Stimulated activated naive B cell treated with anti-CD40 and anti-IgM and Interleukin-4, amounts not matched to agents 10 μg/mL and 1 μg/mL and 100 μg/mL, for 72 hours (primary cell): ENCODE measurements at places on chromosomes 2 and 18.

- peak; percentile 31 for DNase-seq
These were observed at the start of gene ITGA6 for GRCh38 chr2:172427256-172427989. TSS of gene ITGA6 (plus strand) at chr2:172427586.

DNA sequence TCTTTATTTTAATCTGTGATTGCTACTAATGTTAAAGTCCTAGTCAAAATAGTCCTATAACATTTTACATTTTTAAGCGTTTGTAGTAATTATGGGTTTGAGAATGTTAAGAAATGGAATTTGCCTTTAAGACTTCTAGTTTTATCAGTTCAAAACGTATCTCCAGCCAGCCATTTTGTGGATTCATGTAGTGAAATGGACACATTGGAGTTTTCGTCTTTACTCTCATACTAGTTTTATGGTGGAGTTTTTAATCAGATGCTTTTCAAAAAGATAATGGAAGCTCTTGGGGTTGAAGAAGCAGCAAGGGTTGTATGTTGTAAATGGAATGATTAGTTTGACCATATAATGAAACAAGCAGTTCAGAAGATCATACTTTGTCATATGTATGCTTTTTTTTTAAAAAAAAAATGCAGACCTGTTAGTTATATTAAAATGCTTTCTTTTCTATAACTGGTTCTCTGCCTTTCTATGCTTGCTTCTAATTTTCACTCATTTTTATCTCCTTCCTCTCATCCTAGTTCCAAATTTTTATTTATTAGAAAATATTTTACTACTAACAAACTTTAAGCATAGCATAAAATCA is 16.6 kb downstream of the VAPA start:
- DNase-seq: no peak

GRCh38 chr2:236939721-236940231 is 145.9 kb upstream of the COPS8 start:
- DNase-seq: no peak

DNA sequence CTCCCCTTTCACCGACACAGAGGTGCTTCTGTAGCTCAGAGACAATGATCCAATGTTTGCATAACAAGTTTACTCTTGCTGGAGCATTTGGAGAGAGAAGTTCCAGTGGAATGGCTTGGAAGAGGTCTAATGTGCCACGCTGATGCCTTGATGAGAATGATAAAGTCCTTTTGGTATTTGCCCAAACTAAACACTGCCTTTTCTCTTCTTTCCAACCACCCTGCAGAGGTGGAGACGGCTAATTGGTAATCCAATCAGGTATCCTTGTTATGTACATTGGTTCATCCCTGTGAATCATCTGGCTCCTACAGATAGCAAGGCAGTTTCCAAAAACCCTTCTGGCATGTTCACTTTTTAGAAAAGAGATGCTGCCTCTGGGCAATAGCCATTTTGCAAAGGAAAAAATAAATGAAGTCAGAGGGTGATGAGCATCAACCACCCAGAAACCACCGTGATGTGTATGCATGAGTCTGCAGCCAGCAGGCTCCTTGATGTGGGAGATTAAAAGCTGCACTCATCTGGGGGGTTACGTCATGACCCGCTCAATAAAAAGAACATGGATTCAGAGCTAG is 40.6 kb downstream of the KIAA2012 start:
- no peak for DNase-seq

DNA sequence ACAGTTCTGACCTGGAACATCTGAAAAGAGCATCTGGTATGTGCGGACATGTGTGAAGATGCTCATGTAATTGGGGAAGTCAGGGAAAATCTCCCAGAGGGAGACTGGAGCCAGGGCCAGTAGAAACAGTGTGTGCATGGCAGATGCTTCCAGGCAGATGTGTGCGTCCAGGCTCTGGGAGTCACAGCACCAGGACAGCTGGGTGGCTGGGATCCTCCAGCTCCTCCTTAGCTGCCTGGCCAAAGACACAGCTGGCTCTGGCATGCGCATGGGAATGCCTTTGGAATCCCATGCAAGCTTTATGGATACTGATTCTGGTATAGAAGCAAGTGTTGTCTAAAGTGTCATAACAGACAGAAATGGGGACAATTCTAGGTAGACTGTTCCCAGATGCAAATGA is 369.7 kb downstream of the INSIG2 start:
- DNase-seq: no peak

- no peak for DNase-seq
These were observed 56.7 kb downstream of the GPR39 start for GRCh38 chr2:132473174-132473883.

GRCh38 chr2:73983322-73984202 is 1.1 kb upstream of the TET3 start:
- peak; percentile 18 for DNase-seq

- no peak for DNase-seq
These were observed 118.4 kb downstream of the BMPR2 start for GRCh38 chr2:202494300-202495229.

- DNase-seq: no peak
These were observed 58.5 kb downstream of the ADD2 start for GRCh38 chr2:70709275-70710037.

DNA sequence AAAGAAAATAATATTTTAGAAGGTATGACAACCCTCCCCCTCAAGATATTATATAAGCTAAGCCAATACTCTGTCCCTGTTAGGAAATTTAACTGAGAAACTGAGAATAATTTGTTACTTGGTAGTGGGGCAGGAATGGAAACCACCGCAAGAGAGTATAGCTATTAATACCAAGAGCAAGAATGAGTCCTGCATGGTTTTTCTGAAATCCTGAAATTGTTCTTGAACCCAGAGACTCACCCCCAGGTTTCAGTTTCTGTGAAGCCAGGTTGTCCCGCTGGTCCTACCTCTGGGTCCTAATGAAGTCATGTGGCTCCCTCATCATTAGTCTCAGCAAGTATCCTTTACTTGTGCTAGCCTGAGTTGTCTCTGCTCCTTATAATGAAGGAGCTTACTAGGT is 671.0 kb upstream of the ACVR2A start:
- no peak for DNase-seq

DNA sequence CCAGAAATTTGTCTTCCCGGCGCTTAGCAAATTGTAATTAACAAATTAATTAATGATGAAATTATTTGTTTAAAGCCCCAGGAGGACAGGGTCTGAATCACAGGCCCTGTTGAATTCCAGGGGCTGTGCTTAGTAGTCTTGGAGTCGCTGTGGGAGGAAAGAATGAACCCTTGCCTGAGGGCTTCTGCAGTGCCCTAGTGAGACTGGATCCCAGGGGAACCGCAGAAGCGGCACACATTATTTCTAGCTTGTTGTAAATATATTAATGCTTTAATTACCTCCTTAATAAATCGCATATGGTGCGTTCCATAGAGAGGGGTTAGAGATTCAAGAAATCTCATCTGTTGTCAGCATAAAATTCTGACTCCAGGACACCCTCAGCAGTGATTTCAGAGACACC is 235.4 kb downstream of the CELF4 start:
- DNase-seq: no peak

GRCh38 chr2:241933179-241933911 is 63.8 kb downstream of the RTP5 start:
- no peak for DNase-seq

- DNase-seq: no peak
These were observed 281.8 kb upstream of the ZEB2 start for GRCh38 chr2:144801766-144802165.

- DNase-seq: no peak
These were observed 1359.7 kb upstream of the NRXN1 start for GRCh38 chr2:52391621-52392020.

DNA sequence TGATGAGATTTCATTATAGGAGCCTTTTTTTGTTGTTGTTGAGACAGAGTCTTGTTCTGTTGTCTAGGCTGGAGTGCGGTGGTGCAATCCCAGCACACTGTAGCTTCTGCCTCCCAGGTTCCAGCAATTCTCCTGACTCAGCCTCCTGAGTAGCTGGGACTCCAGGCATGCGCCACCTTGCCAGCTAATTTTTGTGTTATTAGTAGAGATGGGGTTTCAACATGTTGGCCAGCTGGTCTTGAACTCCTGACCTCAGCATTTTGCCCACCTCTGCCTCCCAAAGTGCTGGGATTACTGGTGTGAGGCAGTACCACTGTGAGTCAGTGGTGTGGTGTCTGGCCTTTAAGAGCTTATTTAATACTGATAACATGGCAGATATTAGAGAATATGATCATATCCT is 60.1 kb downstream of the MOB4 start:
- no peak for DNase-seq

DNA sequence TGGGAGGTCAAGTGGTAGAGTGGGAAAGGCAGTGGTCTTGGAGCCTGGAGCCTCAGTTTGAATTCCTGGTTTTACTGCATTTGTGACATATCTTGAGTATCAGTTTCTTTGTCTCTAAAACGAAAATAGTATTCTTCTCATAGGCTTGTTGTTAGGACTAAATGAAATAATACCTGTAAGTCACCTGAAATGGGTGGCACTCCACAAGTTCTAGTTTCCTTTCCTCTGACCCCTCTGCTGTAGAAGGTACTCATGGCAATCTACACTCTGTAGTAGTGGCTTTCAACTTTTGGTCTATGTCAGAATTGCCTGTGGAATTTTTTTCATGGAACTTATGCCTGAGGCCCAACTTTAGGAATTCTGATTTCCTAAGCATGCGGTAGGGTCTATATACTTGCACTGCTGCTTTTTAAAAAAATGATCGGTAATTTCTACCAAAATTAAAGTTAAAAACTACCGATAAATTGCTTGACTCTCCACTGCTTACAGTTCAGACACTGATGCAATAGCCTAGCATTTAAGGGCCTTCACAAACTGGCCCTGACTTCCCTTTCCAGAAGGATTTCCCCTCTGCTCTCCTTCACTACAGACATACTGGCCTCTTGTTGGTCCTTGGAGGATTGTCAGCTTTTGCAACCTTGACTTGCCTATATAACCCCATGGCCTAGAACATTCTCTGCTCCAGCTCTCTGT is 47.2 kb downstream of the PLEK start:
- DNase-seq: no peak

- DNase-seq: no peak
These were observed 29.3 kb upstream of the HS6ST1 start for GRCh38 chr2:128347701-128348539.

- no peak for DNase-seq
These were observed 20.4 kb upstream of the PAPOLG start for GRCh38 chr2:60735496-60736250.

- no peak for DNase-seq
These were observed 713.6 kb downstream of the PLCL1 start for GRCh38 chr2:198517976-198518375.
